ENCODE measurements at places on chromosomes 11 and 22.

GRCh38 chr11:17594686-17595192 lies 47.7 kb downstream of the OTOG start:
- DNase-seq: no peak

DNA sequence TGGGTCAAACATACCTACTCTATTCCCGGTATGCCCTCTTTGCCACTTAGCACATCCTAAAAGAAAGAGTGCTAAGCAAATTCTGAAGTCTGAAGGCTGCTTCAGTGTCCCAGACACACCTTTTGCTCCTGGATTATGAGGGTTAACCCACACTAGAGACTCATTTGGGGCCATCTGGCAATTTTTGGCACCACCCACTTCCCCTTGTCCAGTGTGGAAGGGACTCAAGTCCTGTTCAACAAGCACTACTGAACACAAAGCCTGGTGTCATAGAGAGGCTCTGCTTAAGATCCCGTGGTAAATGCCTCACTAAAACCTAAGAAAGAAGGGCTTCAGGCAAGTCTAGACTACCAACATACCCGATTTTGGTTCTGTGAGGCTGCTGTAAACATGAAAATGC lies 85.8 kb downstream of the SERGEF start:
- DNase-seq: no peak

DNA sequence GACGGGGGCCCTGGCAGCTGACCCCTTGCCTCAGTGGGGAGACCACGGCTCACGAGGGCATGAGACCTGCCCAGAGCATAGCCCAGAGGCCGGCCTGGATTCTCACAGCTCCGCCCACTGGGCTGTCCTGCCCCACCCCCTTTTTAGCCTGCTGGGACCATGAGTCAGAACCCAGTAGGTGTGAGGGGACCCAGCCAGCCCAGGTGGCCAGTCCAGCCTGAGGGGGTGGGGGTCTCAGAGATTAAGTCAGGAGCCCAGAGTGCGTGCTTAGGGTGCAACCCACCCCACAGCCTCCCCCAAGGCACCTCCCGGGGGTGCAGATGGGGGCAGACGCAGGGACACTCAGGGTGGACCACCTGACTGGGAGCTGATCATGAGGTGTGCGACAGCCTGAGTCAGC lies 40.1 kb upstream of the PPARA start:
- no peak for DNase-seq

DNA sequence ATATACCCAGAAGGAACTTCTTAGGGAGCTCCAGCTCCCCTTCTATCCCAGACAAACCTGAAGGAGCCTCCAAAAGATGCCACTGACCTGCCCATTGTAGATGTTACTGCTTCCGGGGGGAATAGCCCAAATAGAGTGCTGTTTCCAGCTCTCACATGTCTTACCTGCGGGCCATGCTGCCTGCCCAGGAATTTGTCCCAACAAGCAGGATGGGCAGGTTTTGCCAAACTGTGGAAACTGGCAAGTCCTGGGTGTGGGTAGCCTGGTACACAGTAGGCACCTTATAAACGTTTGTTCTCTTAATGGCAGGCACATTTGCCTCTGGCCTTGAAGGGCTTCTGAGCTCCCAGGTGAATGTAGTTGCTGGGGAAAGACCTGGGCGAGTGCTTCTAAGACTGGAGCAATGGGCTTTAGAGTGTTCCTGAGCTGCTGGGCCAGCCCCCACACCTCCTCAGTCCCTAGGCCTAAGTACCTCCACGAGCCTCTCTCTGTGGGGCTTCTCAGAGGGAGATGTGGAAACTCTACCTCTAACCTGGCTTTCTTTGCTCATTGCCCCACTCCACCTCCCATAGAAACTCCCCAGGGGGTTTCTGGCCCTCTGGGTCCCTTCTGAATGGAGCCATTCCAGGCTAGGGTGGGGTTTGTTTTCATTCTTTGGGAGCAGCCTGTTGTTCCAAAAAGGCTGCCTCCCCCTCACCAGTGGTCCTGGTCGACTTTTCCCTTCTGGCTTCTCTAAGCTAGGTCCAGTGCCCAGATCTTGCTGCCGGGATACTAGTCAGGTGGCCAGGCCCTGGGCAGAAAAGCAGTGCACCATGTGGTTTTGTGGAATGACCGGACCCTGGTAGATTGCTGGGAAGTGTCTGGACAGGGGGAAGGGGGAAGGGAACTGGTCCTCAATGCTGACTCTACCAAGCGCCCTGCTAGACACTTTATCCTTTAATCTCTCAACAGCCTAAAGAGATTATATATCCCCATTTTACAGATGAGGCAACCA lies 37.2 kb downstream of the LIMK2 start:
- DNase-seq: peak; percentile 42

DNA sequence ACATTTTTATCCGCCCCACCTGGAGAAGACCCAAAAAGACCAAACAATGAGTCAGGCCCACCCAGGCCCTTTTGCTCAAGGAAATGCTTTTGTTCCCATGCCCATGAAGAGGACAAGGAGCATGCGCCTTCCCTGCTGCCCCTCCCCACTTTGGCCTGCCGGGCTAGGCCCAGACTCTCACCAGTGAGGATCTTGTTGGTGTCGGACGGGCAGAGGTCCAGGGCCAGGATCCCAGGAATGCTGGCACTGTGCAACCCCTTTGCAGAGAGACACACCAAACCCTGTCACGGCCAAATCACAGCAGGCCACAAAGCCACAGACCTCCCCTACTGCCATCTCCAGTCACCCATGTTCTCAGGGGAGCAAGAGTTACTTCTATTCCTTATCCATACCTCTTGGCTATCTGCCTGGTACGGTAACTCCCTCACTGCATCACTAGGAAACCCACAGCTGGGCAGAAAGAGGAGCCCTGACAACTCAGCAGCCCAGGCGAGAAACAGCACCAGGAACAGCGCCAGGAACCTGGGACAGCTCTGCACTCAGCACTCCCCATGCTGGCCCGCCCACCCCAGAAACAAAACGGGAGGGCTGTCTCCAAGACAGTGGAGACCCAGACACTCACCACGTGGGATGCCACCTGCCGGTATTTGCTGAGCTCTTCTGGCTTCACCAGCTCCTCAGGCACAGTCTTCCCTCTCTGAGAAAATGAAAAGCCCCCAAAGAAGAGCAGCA lies 5.5 kb downstream of the PRPF19 start:
- DNase-seq: no peak

GRCh38 chr11:3977078-3977477 lies 117.5 kb upstream of the RRM1 start:
- no peak for DNase-seq

DNA sequence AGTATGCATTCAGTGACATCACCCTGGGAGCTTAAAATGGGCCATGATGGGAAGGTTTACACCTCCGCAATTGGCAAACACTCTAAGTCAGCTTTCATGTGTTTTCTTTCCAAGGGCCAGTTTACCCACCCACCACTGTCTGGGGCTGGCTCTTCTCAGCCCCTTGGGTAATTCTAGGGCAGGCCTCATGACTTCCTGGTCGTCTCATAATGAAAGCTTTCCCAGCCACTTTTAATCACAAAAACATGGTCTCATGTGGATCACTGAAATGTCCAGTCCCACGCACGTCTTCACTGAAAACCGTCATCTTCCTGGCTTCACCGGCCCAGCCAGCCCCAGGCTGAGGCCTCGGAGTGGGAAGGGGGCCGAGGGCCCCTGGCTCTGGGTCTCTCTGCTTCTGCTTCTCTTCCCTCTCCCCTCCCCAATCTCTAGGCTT lies 58.5 kb upstream of the ANO1 start:
- DNase-seq: no peak

DNA sequence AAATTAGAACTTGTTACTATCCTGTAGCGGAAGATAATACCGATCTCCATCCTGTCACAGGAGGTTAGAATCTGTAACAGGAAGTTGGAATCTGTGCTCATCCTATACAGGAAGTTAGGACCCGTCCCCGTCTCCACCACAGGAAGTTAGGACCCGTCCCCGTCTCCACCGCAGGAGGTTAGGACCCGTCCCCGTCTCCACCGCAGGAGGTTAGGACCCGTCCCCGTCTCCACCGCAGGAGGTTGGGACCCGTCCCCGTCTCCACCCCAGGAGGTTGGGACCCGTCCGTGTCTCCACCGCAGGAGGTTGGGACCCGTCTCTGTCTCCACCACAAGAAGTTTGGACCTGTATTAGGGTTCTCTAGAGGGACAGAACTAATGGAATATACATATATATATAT lies 52.2 kb downstream of the FBLN1 start:
- no peak for DNase-seq

GRCh38 chr22:28883917-28884746 lies 760 bp downstream of the ZNRF3 start:
- no peak for DNase-seq

- DNase-seq: no peak
Observed at GRCh38 chr11:102318469-102318868, 1.2 kb downstream of the BIRC3 start.

DNA sequence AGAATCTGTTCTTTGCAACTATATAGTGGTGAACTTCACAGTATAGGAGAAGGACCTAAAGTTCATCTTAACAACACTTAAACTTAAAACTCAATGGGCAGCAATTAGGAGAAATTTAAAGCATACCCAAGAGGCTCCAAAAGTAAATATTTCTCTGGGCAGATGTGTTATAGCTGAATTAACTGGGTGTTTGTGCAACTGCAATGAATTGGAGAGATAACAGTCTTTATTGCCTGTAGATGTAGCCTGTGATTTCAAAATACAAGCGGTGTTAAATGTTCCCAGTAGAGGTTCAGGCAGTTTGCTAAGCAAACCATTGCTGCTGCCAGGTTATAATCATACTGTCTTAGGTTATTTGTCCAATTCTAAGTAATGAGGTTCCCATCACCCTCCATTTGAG lies 294.1 kb upstream of the MTNR1B start:
- DNase-seq: no peak

DNA sequence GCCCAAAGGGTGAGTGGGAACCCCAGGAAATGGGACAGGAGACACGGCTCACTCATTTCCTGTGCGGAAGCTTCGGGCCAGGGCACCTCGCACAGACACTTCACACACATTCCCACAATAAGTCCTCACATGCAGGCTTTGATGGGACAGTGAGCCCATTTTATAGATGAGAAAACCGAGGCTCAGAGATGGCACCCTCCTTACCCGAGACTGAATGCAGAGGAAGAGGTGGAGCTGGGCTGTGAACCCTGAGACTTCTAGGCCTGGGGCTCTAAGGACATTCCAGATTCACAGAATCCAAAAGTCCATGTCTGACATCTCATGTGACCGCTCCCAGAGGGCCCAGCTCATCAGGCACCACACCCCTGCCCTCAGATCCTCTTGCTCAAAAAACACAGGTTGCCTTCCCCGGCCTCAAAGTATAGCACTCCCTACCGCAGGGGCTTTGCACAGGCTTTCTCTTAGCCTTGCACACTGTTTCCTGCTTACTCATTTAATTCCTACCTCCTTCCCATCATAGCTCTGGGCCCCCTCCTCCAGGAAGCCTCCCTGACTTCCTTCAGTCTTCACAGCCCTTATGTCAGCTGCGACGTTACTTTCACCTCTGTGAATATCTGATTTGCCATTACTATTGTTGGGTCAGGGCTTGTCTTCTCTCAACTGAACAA lies 57.1 kb upstream of the TCF20 start:
- DNase-seq: no peak

DNA sequence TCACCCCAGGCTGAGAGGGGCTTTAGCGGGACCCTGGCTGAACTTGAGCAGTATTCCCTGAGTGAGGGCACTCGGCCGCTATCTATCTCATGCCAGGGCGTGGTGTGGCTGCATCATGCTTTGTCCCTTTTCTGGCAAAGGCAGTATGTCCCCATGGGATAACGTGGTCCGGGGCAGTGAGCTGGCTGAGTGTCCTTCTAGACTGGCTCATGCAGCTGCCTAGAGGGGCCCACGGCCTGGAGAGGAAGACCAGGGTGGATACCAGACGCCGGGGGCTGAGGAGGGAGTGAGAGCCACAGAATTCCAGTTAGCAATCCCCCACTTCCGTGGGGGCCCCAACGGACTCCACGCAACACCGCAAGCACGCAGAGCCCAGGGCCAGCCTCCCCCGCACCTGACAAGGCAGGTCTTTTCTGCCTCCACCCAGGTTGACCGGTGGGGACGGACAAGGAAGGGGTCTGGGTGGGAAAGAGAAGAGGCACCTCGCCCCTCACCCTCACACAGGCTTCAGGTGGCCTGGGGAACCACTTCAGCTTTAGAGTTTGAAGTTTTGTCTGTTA lies 15.5 kb downstream of the NFAM1 start:
- DNase-seq: no peak

DNA sequence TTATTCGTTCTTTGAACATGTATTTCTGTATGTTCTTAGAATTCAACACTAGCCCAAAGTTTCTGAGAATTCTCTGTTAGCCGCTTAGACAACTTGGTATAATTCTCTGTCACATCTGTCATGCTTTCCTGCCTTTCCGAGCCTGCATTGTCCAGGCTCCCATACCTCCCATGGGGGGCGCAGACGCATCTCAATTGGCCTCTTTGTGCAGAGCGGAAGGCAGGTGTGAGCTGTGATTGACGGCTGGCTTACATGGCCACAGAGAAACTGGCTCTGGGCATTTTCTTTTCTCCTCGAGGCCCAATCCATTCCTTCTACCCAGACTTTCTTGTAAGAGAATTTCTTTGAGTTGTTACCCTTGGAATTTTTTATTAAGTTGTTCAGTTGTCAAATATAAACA lies 132.7 kb upstream of the SESN3 start:
- no peak for DNase-seq

DNA sequence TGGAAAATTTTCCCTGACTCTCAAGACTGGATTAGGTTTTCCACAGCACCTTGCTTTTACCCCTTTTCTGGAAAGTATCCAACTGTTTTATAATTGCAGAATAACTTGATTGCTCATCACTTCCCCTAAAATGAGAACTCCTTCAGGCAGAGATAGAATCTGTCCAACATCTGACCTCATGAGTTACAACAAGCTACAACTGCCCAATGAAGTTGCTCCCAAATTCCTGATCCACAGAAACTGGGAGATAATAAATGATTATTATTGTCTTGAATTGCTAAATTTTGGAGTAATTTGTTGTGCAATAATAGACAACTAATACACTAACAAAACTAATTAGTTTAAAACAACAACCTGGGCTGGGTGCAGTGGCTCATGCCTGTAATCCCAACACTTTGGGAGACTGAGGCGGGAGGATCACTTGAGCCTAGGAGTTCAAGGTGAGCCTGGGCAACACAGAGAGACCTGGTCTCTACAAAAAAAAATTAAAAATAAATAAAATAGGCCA lies 10.0 kb upstream of the CCDC83 start:
- no peak for DNase-seq

DNA sequence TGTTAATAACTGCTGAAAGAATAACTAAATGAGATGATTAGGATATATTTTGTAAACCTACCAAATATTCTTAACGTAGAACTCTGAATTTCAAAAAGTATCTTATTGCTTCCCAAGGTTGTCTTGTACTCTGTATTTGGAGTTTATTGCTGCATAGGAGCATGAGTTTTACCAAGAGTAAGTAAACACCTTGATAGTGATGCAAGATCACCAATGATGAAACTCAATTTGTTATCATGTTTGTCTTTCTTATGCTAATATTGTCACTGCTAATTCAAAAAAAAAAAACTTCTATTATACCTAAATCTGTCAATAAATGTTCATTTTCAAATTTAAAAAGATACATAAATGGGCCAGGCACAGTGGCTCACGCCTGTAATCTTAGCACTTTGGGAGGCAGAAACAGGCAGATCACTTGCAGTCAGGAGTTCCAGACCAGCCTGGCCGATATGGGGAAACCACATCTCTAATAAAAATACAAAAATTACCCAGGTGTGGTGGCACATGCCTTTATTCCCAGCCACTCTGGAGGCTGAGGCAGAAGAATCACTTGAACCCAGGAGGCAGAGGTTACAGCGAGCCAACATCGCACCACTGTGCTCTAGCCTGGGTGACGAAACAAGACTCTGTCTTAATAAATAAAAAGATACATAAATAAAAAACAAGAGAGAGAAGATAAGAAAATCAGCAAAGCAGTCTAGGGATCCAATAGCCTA lies 23.4 kb upstream of the PLAAT2 start:
- DNase-seq: no peak

- DNase-seq: no peak
Observed at GRCh38 chr11:1356478-1356960, 33.2 kb upstream of the BRSK2 start.

Measured in putamen (tissue), 1 donor.